AG09319 (cell line): ENCODE measurements at places on chromosomes 5 and 9.

DNA sequence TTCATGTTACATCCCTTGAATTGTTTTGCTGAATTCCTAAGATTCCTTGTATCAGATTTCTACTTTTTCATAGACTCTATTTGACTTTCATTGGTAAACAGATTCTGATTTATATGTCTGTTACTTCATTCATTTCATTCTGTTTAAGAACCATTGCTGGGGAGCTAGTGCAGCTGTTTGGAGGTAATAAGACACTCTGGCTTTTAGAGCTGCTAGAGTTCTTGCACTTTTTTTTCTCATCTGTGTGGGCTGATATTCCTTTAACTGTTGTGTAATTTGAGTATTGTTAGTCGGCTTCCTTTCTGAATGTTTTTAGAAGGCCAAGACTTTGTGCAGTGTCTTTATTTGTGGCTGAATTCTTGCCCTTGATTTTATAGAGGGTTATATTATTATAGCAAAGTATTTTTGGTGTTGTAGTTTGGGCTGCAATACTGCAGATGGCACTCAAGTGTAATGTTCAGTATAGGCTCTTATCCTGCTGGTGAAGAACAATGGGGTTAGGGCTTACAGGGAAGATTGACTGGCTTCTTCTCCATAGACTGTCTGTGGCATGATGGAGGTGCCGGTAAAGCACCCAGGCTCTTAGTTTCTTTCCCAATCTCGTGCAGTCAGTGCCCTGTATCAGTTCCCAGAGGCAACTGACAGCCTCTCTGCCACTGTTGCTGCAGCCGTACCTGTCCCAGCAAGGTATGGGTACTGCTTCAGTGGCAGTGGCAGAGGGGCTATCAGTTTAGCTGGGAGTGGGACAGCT is 162.2 kb downstream of the OXCT1 start:
- peak; percentile 32 for DNase-seq

GRCh38 chr5:89694026-89694550 is 715.5 kb downstream of the CETN3 start:
- no peak for DNase-seq

DNA sequence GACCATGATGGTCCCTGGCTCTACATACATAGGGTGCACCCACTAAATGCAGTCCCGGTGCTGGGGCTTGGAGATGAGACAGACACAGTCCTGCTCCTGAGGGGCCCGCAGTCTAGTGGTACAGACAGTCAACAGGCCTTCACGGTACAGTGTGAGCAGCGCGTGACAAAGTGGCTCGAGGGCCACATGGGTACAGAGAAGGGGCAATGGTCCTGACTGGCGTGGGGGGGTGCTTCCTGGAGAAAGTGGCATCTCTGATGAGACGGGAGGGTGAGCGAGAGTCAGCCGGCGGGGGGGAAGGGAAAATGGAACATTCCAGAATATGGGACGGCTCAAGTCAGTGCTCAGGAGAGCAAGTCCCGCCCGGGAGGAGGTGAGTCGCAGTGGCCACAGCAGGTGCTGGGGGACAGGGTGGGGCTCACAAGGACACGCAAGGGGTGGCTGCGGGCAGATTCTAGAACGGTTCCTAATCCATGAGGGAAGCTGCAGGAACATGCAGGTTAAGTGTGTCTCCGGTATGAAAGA is 38.0 kb downstream of the WHRN start:
- no peak for DNase-seq

DNA sequence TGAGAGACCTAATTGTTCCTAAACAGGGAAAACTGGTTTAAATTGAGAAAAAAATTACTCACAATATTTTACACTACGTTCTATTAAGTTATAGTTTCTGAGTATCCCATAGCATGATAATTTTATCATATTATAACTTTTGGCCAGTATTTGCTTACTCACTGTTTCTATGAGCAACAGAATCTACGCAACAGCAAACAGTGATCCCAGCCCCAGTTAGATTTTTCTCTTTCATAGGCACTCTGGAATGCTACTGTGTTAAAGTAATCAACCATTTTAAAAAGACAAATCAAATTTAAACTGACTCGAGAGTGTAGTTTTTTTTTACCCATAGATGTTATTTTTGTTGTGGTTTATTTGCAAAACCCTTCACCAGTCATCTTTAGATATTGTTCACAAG is 107.2 kb downstream of the XRCC4 start:
- DNase-seq: no peak

- DNase-seq: no peak
These were observed 7.5 kb downstream of the RPS14 start for GRCh38 chr5:150441813-150442698.

DNA sequence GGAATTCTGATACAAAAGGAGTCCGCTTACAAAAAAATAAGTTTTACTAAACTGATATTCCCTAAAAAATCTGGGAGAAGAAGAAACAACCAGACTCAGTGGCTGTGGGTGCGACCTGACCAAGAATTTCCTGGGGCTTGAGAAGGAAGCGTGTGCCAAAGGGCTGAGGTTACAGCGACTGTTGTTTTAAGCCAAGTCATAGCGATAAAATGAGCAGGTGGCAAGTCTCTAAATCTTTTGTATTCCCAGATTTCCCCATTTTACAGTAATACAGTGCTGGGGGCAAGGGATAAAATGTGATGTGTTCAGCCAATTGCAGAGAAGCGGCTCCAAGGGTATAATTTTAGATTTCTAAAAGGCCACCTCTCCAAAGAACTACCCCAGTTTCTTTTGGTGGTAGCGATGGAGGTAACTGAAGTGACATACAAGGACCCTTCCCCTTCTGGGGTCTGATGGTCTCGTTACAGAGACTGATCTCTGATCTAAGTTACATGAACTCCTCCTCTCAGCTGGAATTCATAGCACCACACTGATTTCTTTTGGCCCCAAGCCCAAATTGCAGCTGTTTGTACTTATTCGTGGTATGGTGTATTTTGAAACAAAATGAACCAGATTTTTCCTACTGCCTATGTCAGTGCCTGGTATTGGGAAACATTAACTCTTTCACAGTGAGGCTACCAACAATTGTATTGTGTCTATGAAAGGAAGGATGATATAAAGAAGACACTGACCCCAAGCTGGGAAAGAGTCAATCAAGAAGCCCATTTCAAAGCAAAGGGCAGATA is 41.6 kb downstream of the LPAR1 start:
- DNase-seq: peak; percentile 82

DNA sequence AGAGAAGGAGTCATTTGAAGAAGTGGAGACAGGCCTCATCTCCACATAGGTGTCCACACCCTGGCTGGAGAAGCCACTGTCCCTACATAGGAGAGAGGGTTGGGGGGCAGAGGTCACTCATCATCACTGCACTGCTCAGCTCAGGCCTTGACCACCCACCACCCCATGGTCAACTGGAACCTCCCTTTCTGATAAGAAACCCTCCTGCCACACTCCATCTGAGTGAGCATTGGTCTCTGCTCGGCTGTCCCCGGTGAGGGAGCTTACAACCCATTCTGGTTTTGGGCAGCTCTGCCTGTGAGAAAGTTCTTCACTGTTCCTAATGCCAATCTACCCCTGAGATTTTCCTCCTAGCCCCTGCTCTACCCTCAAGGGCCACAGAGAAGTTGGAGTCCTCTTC is 28.8 kb downstream of the CSF1R start:
- no peak for DNase-seq

DNA sequence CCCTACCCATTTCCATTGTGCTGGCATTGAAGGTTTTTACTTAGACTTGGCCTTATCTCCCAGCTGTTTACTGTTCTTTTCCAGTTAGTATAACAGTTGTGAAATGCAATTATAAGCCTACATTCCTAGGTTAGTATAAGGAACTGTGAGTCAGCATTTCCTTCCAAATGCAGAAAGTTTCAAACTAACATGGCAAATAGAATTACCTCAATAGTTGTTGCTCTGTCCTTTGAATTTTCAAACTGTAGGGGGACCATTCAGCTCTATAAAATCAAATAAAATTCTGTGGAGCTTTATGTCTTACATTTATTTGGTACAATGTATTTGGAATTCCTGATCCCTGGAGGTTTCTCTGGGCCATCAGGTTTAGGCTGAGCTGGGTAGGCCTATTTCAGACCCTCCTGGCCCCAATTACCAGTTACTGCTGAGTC is 47.2 kb downstream of the ARHGEF28 start:
- DNase-seq: peak; percentile 63

- DNase-seq: no peak
These were observed 6.2 kb upstream of the TNFSF8 start for GRCh38 chr9:114936581-114936980.

- no peak for DNase-seq
These were observed 372.2 kb downstream of the ZSWIM6 start for GRCh38 chr5:61704289-61704688.

DNA sequence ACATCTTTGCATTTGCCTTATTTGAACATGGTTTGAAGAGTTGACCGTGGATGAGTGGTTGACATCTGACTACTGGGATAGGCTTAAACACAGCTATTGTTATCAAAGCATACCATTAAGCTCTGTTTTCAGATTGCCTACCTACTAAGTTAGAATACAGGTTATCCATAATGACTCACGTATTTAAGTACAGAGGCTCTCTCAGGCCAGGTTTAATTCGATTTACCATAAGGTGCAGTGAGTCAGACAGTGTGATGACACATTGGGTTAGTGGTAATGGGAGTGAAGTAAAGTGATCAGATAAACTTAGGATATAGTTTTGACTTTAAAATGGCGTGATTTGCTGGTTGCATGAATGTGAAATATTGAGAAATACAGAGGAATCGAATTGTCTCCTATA is 732.0 kb upstream of the CTNND2 start:
- no peak for DNase-seq

GRCh38 chr5:37214550-37214949 is 34.6 kb downstream of the CPLANE1 start:
- no peak for DNase-seq

DNA sequence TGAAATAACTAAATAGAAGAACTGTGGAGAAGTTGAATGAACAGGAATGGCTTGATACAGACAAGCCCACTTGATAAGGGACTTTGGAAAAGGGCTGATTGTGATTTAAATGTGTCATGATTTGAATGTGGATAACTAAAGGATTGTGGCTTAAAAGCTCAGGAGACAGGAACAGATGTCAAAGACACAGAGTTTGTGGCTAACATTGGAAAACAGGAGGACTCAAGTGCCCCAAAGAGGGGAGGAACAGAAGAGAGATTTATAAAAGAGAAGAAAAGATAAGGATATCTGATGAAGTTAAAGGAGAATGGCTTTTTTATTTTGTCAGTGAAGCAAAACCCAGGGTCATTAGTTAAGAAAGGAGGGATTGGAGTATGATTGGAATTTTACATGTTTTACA is 124.2 kb upstream of the TRPM3 start:
- DNase-seq: no peak

DNA sequence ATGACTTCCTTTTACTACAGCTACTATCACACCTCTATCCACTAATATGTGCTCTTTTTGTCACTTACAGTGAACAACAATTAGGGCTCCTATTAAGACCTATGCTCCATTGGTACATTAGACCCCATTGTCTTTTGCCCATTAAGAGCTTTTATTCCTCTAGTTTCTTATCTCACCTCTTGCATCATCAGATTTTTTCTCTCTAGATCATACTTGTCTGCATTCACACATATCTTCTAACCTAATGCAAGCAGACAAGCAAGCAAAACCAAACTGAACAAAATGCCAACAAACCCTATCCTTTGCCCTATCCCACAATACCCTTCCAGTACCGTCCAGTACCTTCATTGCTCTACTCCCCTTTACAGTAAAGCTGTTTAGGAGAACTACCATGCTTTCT is 10.1 kb upstream of the RBM27 start:
- no peak for DNase-seq

DNA sequence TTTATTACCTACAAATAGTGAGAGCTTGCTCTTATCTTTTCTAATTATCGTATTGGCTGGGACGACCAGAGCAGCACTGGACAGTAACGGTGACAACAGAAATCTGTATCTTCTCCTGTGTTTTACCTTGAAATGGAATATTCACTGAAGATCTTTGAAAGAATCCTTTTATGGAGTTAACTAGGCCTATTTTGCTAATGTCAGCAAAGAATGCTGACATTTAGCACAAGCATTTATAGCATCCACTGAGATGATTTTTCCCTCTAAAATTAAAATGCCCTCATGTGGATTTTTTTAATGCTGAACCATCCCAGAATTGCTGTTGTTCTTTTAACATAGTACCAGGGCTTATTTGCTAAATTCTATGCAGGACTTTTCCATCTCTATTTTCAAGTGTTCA is 59.4 kb downstream of the ROR2 start:
- DNase-seq: no peak

DNA sequence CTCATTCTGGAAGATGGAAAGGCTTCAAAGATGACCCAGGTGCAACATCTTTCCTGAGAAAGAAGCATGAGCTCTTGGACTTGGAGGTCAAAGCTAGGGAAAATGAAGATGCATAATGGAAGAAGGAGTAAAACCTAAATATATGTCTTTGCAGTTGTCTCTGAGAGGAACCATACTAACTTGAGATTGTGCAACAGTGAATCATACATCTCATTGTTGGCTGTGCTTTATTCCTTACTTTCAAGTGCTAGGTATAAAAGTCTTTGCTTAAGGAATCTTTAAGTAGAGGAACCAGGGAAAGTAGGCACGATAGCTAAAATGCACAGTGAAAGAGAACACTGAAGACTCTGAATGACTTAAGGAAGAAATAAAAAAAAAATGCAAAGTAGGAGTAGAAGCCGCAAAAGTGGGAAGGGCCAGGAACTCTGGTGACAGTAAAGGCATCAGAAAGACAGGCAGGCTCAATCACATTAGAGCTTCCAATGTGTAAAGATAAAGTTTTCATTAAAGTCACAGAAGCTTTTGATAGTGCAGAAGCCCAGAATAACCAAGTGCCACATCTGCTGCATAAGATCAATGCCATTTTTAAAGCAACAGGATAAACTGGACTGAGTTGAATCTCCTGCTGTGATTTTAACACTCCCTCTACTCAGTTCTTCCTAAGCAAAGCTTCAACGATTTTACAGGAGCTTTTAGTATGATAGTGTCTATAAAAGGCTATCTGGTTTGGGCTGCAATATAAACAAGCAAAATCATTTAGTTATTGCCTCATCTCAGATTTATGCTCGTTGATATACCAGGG is 432.3 kb upstream of the EDIL3 start:
- no peak for DNase-seq

GRCh38 chr9:73919712-73920111 is 577.4 kb upstream of the RORB start:
- DNase-seq: no peak

DNA sequence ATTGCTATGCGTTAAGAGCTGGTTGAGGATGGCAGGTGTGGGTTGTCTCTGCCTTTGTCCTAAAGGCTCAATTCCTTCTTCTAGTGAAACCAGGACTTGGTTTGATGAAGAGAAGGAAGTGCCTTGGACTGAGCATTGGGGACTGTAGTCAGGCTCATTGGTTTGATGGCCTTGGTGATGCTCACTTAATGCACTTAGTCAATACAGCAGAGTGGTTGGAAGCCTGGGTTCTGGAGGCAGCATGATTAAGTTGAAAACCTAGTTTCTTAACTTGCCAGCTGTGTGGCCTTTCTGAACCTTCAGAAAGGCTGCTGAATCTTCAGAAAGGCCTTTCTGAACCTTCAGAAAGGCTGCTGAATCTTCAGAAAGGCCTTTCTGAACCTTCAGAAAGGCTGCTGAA is 52.4 kb downstream of the PTTG1 start:
- no peak for DNase-seq

DNA sequence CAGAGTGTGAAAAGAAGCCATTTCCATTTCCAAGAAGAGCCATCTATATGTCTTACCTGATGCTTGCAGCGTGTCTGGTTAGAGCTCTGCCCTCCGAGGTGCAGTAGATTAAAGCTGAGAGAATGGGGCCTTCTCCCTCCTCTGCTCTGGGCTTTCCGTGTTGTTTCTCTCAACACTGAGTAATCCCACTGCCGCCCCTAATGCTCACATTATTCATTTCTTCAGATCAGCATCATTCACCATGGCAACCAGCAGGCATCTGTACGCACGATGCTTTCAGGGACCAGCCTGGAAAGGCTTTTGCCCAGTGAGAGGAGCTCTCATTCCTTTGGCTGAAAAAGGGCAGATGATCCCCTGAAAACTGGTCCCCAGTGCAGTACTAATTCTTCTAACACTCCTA is 79.6 kb downstream of the CYFIP2 start:
- no peak for DNase-seq
